ENCODE measurements at places on chromosomes 3 and 15. TPM values are rescaled to one million over a fixed set of nuclear protein-coding genes. Genes with fewer than 3 reads are reported as not detected.

RHCG gene
- 0.54 TPM for total RNA-seq

SLC22A14 gene
- 0.14 TPM for total RNA-seq

SCN10A gene
- not detected for total RNA-seq

DGKG gene
- not detected for total RNA-seq

Measured in foreskin keratinocyte (primary cell).